Mesothelial cell of epicardium (in vitro differentiated cells): ENCODE measurements at places on chromosomes 6 and 20. TPM values are rescaled to one million over a fixed set of nuclear protein-coding genes. Genes with fewer than 3 reads are reported as not detected.

Gene C2
- 1.6 to 2.9 TPM (median 2.7 TPM) in 3 replicates for total RNA-seq

Gene TSPO2
- not detected in 3 replicates for total RNA-seq

Gene EGFL8
- 45.7 to 48.3 TPM (median 45.7 TPM) in 3 replicates for total RNA-seq

DNA sequence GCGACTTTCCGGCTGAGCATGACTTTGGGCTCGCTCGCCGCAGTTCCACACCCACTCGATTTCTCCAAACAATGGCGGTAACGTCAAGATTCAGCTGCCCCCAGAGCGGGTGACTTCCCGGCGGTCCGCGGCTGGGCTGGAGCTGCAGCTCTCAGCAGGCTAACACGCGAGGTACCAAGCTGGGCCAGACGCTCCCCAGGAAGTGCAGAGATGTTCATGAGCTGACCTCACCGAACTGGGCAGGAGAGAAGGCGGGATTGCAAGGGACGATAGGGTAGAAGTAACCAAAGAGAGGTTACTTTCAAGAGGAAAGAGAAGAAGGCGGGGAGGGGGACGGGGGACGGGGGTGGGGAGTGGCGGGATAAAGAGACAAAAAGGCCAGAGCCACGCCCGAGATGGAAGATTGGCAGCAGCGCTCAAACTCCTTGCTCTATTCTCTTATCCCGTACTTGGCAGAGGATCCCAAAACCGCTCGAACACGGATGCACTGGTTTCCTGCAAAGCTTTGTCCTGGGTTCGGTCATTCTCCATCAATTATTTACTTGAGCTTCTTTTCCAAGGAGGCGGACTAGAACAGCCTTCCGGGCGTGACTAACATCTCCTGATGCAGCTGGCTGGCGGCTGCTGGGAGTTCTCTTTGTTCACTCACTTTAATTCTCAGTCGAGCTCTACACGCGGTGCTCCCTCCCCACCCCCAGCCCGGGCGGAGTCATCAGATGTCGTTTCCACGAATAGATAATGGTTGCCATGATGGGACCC lies at the start of gene MTCL3:
Gene MTCL3, minus strand, starts transcription at position 626 of the 759 bp plus-strand sequence.
- peak within 1 kb of the TSS; percentile 16 for H3K4me3 ChIP-seq
- DNase-seq, result no peak
- peaks cover 6% of the 10 kb centered on the region for H3K4me1 ChIP-seq
- H3K36me3 ChIP-seq, result no peaks in the 10 kb centered on the region
- peaks cover 87% of the 10 kb centered on the region for H3K27me3 ChIP-seq

DNA sequence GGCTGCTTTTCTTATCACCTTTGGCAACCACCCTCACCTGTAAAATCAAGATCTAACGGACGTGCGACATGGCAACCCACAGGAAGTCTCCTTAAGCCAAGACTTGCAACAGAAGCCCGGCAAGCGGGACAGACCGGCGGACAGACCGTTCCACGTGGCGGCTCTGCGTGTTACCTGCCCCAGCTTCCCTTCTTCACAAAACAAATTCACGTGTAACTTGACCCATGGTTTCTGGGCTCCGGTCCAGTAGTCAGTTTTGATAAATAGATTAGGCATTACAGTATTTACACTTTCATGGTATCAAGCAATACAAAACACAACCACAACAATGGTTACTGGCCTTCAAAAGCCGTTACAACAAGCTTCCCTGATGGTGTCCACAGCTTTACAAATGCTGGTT lies 133.8 kb downstream of the PRND start:
- H3K36me3 ChIP-seq, result peaks cover 38% of the 10 kb centered on the region
- H3K4me3 ChIP-seq, result no peak overlapping the region
- no peak overlapping the region for H3K27ac ChIP-seq
- H3K4me1 ChIP-seq, result no peaks in the 10 kb centered on the region
- H3K27me3 ChIP-seq, result no peaks in the 10 kb centered on the region

GRCh38 chr6:72755752-72756151 lies 133.9 kb downstream of the KCNQ5 start:
- no peaks in the 10 kb centered on the region for H3K36me3 ChIP-seq
- no peak overlapping the region for H3K27ac ChIP-seq
- peaks cover 24% of the 10 kb centered on the region for H3K4me1 ChIP-seq

- H3K36me3 ChIP-seq, result no peaks in the 10 kb centered on the region
- no peaks in the 10 kb centered on the region for H3K4me1 ChIP-seq
- no peak overlapping the region for H3K4me3 ChIP-seq
- H3K27me3 ChIP-seq, result peaks cover 5% of the 10 kb centered on the region
Observed at GRCh38 chr6:170187669-170188566, 103.0 kb downstream of the DLL1 start.

DNA sequence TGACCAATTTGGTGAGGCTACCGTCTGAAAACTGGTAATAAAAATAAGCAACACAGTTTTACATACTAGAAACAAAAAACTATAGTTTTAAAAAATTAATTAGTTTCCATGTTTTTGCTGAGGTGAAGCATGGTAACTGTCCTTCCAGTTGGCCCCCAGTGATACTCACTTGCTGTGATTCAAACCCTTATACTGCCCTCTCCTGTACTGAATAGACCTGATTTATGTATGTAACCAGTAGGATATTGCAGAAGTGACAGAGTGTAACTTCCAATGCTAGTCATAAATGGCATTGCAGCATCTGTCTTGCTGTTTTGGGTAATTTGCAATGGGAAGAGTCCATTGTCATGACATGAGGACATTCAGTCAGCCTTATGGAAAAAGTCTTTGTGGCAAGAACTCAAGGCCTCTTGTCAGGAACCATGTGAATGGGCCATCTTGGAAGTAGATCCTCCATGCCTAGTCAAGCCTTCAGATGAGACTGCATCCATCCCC lies 8.9 kb upstream of the CHD6 start:
- peaks cover 8% of the 10 kb centered on the region for H3K27me3 ChIP-seq
- H3K4me1 ChIP-seq, result no peaks in the 10 kb centered on the region
- no peak overlapping the region for H3K27ac ChIP-seq
- no peak for DNase-seq
- no peak overlapping the region for H3K4me3 ChIP-seq

DNA sequence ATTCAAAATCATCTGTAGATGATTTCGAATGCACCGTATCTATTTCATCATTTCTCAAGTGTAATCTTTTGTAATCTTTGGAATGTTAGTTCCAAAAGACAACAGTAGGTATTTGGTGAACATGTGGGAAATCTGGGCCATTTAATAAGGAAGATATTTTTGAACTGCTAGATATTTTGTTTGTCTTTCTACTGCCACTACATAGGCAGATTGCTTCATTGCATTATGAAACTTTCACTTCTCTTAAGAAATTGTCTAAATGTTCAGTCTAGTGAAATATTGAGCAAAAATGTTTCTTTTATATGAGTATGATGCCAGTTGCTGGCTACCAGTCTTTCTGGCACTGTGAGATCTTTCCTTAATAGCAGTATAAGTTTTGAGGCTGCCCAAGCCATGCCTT lies 527.8 kb upstream of the RNF217 start:
- no peak overlapping the region for H3K27ac ChIP-seq
- H3K27me3 ChIP-seq, result peaks cover 10% of the 10 kb centered on the region
- no peaks in the 10 kb centered on the region for H3K4me1 ChIP-seq
- no peak for DNase-seq
- H3K4me3 ChIP-seq, result no peak overlapping the region

GRCh38 chr20:33985280-33985679 lies 8.4 kb upstream of the RALY start:
- H3K27ac ChIP-seq, result no peak overlapping the region
- H3K4me3 ChIP-seq, result no peak overlapping the region
- peaks cover 6% of the 10 kb centered on the region for H3K27me3 ChIP-seq
- H3K36me3 ChIP-seq, result no peaks in the 10 kb centered on the region
